ENCODE measurements at places on chromosomes 1 and 21.

- DNase-seq, result no peak
These were observed 1.2 kb downstream of the DUSP23 start for GRCh38 chr1:159781992-159782391.

DNA sequence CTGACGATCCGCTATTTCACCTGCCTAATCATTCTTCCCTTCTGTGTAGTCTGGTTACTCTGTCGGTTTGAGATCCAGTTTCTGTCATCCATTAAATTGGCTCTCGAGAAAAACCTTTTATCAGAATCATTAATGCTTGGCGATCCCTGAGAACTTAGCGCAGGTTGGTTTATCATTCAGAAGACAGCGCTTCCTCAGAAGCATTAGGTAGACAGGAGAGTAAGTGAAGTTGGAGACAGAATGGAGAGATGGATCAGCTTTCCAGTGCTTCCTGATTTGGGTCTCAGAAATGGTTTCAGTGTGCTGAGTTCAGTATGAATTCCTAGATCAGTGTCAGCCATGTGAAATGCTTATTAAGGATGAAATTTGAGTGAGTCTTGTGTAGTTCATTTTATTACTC, 1.3 kb downstream of the USP1 start:
- DNase-seq, result no peak

DNA sequence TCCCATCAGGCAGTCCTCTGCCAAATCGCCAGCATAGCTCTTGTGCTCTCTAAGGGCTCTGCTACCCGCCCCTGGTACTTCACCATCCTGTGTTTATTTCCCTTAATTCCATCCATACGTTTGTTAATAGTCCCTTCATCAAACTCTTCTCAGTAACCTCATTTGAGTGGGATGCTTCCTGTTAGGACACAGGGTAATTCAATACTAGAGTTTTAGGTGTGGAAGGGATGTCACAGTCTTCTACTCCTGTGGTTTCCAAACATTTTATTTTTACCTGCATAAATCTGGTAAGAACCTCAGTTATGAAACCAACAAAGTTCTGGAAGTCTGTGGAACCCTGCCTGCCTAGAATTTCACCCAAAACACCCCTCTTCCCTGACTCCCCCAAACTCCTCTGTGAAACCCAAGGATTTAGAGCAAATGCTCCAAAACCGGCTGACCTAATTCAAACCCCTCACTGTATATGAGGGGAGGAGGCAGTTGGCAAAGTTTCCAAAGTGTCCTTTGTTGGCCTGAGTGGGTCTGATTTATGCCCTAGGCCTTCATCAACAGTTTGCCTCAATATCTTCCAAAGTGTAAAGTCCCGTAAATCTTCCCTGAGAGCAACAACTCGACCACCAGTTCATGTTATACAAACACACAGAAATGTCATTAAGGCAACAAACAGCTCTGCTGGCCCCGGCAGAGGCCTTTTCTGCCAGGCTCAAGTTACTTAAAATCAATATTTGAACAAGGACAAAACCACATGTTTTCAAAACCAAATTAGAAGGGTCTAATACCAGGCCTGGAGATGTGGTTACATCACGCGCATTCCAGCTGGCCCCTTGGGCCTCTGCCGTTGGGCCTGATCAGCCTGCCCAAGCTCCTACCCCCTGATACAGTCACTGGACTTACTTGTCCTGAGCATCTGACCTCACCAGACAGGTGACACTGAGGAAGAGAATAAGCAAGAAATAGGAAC, 82.4 kb upstream of the FGGY start:
- DNase-seq, result no peak

- DNase-seq, result no peak
These were observed 18.0 kb downstream of the WDR4 start for GRCh38 chr21:42861311-42861847.

DNA sequence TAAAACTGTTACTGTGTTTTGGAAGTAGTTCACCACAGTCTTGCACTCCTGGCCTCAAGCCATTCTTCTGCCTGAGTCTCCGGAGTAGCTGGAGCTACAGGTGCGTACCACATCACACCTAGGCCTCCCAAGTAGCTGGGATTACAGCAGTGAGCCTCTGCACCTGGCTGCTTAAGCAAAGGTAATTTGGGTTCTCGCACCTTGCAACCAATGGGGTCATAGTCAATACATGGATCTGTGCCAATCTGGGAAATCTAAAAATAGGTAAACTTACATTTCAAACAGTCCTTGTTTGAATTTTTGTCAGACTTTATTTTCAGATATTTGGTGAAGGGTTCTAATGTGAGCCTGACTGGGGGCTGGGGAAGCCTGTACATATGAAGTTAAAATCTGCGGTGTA, 466.5 kb downstream of the PCP4 start:
- DNase-seq, result no peak

- DNase-seq, result no peak
These were observed at the start of gene HTR1D for GRCh38 chr1:23217421-23218115. Gene HTR1D (minus strand): TSS chr1:23217502. CDS start chr1:23194219, 23,283 bp downstream.

- DNase-seq, result no peak
These were observed 23.9 kb downstream of the CNIH3 start for GRCh38 chr1:224640018-224640417.

- DNase-seq, result no peak
These were observed 22.2 kb upstream of the TMEM200B start for GRCh38 chr1:29145739-29146437.

- no peak for DNase-seq
These were observed 23.2 kb upstream of the EFCAB14 start for GRCh38 chr1:46742069-46742468.

- DNase-seq, result no peak
These were observed 2.1 kb downstream of the ARMH1 start for GRCh38 chr1:44676484-44677200.

DNA sequence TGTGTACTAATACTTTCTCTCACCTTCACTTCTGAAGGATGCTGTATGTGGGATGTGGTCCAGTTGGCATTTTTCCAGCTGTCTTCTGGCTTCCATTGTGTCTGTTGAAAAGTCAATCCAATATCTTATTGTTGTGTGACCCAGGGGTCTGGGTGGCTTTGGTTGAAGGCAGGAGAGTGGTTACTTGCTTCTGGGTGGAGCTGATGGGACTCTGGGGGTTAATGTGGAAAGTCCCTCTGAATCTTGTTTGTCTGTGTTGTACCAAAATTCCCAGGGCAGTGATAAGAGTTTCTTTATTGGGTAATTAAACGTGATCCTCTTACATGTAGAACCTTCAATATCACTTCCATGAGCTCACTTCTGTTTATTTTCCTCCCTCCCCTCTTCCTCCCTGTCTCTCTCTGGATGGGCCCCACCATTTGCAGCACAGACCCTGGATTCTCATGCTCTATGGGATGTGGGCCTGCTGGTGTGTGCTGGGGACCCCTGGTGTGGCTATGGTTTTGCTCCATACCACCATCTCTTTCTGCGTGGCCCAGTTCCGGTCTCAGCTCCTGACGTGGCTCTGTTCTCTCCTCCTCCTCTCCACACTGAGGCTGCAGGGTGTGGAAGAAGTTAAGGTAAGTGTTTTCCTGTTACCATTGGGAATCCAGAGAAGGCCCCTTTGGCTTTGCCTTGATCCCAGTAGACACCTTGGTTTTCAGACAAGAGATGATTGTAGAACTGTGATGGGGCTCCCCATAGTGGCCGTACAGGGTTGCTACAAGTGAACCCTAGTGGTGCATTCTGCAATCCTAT, 71.5 kb downstream of the HHAT start:
- no peak for DNase-seq

DNA sequence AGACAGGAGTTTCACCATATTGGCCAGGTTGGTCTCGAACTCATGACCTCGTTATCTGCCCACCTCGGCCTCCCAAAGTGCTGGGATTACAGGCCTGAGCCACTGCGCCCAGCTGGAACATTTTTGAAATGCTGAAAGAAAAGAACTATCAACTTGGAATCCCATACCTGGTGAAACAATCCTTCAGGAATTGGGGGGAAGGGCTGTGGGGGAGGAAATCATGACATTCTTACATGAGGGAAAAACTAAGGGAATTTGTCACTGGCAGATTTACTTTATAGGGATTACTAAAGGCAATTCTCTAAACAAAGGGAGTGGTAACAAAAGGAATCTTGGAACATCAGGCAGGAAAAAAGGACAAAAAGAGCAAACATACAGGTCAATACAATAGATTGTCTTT, 25.8 kb downstream of the NDUFS5 start:
- no peak for DNase-seq

- no peak for DNase-seq
These were observed 77.6 kb downstream of the MORN1 start for GRCh38 chr1:2313651-2314261.

- DNase-seq, result no peak
These were observed 31.6 kb downstream of the LRP8 start for GRCh38 chr1:53296117-53296749.

GRCh38 chr1:31637915-31638673, 6.6 kb downstream of the PEF1 start:
- no peak for DNase-seq

All from stimulated activated CD4-positive, alpha-beta T cell treated with anti-CD3 and anti-CD28 coated beads, TNF-alpha, amount 100 ng/mL, for 4 hours (primary cell).